Occipital lobe (tissue), 3 donors: ENCODE measurements at places on chromosomes 3 and 15.

DNA sequence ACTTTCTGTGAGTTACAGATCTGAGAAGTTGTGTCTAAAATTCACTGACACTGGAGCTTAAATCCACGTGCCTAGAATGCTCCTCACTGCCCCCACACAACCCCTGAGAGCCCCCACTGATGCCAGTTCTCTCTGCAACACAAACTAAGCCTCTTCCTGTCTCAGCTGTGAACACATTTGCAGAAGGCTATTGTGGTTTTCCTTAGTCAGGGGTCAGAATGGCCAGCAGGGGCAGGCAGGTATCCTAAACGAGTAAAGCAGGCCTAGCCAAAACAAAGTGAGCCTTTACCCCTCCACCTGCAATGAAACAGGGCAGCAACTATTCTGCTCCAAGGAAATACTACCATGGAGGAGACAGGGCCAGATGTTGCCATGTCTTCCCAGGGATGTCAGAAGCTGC is 78.6 kb downstream of the FHIT start:
- no peak for DNase-seq

DNA sequence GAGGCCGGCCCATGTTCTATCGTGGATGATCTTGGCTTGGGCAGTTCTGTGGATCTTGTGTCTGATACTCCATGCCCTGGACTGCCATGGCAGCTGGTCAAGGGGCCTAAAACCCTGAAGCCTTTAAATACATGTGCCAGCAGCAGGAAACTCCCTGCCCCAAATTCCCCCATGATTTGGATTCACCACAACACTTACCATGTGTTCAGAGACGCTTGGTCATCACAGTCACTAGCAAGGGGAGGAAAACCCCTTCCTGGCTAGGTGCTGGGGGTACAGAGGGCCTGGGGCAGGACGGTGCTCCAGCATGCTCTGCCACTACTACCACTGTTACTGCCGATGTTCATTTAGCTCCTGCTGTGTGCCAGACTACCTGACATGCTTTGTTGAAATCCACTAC is 94.4 kb downstream of the DNAJB8 start:
- no peak for DNase-seq

DNA sequence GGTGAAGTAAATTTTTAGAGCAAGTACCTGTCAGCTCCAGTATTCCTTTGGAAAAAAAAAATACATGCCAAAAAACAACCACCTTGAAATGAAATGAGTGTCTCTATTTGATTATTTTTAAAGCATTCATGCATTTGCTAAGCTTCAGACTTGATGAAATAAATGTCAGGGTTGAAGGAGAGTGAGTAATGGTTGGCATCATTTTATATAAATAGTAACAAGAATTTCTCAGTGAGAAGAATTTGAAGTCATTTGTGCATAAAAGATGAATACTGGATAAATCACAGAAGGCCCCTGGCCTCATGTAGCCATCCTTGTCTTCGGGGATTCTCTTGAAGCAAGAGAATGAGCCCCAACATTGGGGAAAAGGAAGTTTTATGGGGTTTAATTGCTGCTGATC is 318.4 kb downstream of the LPP start:
- no peak for DNase-seq

DNA sequence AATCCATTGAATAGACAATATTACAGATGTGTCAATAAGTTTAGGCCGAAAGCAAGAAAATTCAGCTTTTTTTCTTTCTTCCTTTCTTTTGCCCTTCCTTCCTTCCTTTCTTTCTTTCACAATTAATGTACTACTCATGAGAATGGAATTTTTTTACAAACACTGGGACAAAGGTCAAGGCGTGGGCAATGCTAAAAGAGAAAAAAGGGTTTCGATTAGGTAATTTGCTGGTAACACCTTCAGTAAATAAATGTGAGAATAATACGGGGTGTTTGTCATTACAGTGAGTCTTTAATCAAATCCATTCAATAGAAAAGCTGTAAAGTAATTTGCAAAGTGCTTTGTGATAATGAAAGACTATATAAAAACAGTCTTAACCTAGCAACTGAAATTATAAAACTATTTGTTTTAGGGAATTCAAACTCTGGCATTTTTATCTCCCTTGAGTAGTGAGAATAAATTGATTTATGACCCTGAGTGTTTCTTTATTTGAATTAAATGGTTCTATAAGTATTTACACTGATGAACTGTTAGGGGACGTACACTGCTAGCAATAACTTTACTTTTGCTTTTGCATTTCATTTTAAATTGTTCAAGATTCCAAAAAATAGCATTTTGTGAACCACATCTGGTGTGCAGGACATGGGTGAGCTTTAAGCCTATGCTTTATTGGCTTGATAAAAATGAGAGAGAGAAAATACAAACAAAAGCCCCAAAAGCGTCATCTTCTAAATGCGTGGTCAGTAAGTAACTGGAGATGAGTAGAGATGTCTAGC is 104.2 kb upstream of the THRB start:
- no peak for DNase-seq

GRCh38 chr15:43955140-43955539 is 128.3 kb downstream of the WDR76 start:
- DNase-seq: no peak

- DNase-seq: no peak
Observed at GRCh38 chr3:189262746-189263145, 91.0 kb downstream of the TPRG1 start.

GRCh38 chr15:81069356-81069755 is 64.7 kb upstream of the CFAP161 start:
- no peak for DNase-seq

DNA sequence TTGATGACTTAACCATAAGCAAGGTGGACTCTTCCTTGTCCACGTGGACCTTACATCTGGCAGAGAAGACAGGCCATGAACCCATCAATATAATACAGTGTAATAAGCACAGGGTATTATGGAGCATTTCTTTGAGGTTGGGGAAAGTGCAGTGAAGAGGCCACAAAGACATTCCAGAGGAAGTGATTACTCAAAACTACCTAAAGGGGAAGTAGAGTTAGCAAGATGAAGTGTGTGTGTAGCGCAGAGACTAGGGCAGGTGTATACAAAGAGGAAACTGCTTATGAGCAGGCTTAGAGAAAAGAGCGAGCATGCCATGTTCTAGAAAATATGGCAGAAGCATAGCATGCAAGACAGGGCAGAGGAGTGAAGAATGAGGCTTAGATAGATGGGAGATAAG is 17.9 kb downstream of the CP start:
- DNase-seq: no peak

GRCh38 chr3:171028025-171028778 is 1.7 kb upstream of the SLC2A2 start:
- peak; percentile 2 for DNase-seq

- no peak for DNase-seq
Observed at GRCh38 chr3:122563717-122564025, 429 bp downstream of the PARP9 start.

- no peak for DNase-seq
Observed at GRCh38 chr3:128316481-128316891, 150.2 kb downstream of the DNAJB8 start.

DNA sequence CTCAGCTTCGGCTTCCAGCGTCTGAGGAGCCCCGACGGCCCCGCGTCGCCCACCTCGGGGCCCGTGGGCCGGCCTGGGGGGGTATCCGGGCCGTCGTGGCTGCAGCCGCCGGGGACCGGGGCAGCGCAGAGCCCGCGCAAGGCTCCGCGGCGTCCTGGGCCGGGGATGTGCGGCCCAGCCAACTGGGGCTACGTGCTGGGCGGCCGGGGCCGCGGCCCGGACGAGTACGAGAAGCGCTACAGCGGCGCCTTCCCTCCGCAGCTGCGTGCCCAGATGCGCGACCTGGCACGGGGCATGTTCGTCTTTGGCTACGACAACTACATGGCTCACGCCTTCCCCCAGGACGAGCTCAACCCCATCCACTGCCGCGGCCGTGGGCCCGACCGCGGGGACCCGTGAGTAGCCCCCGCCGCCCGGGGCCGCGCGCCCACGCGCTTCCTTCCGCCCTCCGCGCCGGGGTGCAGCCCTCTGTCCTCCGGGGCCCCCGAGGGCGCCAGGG is 462 bp downstream of the EDEM1 start:
- no peak for DNase-seq

- no peak for DNase-seq
Observed at GRCh38 chr3:124635169-124635539, 95.1 kb upstream of the UMPS start.

GRCh38 chr15:32956006-32956405 is 238.2 kb downstream of the GREM1 start:
- DNase-seq: no peak

DNA sequence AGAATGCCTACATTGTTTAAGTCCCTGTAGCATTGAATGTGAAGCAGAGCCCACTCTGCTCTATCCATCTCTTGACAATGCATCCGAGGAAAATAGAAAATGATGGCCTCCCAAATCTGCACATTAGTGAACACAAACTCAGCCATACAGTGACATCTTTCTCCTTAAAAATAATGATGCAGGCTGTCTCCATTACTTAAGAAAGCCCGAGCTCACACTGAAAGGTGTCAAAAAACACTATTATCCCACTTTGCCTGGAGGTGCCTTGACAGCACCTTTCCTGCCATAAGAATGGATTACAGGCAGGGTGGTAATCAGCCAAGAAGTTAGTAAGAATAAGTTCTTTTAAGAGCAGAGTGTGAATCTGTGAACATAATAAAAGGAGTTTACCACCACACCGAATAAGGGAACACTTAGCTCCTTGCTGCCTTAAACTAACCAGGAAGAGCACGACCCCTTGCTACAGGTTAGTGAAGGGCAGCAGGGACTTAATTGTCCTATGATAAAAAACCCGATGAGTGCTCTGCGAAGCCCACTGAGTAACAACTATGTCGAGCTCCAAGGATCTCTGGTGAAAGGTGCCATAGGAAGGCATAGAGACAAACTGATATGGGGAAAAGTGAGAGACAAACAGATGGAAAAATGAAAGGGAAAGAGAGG is 123.2 kb upstream of the TUSC7 start:
- no peak for DNase-seq

- no peak for DNase-seq
Observed at GRCh38 chr3:188097791-188098190, 56.2 kb upstream of the LPP start.

DNA sequence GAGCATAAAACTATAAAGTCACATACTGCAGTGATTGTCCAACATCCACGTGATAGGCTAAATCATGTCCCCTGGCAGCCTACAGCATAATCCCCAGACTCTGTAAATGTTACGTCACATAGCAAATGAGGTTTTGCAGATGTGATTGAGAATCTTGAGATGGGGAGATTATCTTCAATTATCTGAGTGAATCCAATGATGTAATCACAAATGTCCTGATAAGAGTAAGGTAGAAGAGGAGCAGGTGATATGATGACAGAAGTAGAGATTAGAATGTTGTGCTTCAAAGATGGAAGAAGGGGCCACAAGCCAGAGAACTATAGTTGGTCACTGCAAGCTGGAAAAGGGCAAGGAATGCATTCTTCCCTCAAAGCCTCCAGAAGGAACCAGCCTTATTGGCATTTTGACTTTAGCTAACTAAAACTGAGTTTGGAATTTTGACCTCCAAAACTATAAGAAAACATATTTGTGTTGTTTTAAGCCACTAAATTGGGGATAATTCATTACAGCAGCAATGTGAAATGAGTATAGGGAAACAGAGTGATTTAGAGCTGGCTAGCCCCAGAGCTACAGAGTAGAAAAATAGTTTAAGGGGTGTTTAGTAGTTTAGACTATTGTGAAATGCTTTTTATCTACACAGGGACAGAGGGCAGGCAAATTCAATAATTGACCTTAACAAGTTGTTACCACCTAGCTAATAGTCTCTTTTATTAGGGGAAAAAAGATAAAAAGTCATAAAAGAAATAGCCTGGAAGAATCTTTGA is 15.2 kb downstream of the SLC2A2 start:
- no peak for DNase-seq

- DNase-seq: no peak
Observed at GRCh38 chr3:57048052-57048671, 12.3 kb upstream of the SPATA12 start.

DNA sequence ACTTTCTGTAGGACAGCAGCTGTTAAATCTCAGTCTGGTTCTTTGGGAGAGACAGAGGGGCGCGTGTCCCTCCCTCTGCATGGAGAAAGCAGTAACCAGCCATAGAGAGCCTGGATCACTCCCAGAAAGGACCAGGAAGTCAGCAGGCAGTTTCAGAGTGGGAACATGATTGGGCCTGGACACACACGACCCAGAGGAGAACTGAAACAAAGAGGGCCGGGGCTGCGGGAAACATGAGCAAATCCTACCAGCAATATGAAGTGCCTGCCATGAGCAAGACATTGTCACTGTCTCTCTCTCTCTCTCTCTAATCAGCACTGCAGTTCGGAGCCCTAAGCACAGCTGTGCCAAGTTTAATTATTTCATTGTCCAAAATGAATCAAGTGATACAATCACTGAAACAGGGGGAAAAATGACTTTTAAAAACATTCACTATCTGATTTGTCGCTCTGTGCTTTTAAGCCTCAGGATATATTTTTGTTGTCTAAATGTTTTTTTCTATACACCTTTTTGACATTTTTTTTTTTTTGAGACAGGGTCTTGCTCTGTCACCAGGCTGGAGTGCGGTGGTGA is 17.6 kb downstream of the MUC13 start:
- DNase-seq: no peak

- no peak for DNase-seq
Observed at GRCh38 chr15:92395098-92395635, 1.5 kb downstream of the ST8SIA2 start.
